Mesenchymal stem cell (in vitro differentiated cells and primary cell): ENCODE measurements at places on chromosomes 7 and 10.

- no peak for DNase-seq
Measured at GRCh38 chr7:103679151-103680132, 233.4 kb upstream of the SLC26A5 start.

DNA sequence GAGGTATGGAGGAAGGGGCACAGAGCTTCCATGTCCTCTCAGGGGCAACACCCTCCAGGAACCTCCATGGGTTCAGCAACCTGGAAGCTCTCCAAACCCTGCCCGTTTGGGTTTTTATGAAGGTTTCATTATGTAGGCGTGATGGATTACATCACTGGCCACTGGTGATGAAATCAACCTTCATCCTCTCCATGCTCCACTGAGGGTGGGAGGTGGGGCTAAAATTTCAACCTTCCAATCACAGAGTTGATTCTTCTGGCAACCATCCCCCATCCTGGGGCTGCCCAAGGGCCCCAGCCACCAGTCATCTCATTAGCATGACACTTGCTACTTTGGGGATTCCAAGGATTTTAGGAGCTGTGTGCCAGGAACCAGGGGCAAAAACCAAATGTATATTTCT is 90.1 kb downstream of the TEX36 start:
- no peak for DNase-seq

DNA sequence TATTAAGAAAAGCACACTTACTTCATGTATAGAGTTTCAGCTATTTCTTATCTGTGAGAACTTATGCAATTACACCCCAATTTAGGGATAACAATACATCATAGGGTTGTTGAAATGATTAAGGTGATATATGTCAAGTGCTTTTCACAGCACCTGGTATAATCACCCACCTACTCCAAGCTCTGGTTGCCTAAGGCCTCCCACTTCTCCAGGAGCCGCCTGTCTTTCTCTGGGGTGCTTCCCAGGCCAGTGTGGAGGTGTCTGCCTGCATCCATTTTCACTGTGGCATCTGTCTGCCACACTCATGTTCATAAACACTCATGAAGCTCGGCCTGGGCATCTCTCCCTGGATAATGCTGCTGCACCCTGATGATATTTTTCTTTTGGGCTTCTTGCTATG is 250.3 kb downstream of the STK31 start:
- DNase-seq, result no peak

DNA sequence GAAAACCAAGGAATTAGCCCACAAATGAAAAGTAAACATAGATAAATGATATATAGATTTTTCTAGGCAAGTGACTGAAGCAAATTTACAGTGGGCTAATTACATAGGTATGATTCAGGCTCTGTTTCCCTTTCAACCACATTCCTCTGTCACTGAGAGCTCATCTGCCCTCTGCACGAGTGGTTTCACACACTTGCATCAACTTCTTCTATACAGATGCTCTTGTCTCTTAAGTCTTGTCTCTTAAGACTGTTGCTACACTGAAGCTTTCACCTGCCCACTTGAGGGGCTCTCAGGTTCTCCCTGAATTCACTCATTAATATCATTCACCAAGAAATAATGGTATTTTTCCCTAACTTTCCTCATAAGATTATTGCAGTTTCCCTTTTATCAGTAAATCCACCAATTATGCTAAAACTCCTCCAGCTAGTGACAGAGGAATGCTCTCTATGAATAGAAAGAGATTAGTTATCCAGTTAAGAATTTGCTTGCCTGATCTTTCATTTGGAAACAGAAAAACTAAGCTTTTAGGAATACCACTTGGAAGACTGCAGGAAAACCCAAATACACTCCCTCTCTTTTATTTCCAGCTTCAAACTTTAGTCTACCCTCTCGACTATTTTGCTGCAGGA is 95.7 kb downstream of the ELAPOR2 start:
- peak; percentile 49 for DNase-seq

DNA sequence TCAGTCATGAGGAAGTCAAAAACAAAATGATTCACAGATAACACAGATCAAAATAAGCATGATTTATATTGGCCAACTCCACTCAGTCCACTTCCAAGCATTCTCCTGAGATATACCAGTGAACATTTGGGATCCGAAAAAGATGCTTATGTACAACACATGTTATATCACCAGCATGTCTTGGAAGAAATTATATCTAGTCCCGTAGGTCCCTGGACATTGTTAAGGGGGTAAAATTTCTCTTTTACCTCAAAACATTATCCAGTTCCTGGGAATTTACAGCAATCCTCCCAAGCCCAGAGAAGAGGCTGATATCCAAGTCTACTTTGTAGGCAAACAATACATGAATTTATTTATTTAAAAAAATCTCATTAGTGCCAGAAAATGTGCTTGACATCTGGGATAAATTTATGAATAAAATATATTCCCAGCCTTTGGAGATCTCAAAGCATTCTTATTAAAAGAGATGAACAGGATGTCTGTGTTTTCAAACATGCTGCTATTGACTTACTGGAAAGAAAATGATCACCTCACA is 582.2 kb upstream of the ZWINT start:
- no peak for DNase-seq

DNA sequence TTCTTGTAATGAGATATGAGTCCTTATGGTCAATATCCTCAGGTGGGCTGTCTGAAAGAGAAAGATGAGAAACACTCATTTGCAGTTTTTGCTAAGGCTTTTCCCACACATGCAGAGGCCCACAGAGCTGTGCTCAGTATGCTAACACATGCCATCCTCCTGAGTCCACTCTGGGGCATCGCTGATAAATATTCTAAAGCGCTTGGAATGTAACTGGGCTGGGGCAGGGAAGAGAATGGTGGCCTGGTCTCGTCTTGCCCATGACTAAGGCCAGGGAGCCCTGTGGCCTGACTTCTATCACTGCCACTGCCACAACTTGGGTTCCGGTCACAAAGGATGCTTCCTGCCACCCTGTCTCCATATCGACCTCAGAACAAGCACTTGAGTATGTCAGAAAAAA is 199.7 kb upstream of the FRMD4A start:
- DNase-seq, result no peak

DNA sequence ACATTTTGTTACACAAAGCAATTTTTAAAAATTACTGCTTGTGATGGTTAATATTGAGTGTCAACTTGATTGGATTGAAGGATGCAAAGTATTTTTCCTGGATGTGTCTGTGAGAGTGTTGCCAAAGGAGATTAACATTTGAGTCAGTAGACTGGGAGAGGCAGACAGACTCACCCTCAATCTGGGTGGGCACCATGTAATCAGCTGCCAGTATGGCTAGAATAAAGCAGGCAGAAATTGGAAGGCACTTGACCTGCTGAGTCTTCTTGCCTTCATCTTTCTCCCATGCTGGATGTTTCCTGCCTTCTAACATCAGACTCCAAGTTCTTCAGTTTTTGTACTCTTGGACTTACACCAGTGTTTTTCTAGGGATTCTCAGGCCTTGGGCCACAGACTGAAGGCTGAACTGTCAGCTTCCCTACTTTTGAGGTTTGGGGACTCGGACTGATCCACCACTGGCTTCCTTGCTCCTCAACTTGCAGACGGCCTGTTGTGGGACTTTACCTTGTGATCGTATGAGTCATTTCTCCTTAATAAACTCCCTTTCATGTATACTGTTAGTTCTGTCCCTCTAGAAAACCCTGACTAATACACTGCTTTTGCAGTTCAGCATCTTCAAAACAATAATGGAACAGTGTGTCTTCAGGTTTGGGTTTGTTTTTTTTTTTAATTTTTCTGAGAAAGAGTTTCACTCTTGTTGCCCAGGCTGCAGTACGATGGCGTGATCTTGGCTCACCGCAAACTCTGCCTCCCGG is 244.1 kb upstream of the SEMA3C start:
- peak; percentile 67 for DNase-seq

GRCh38 chr10:74882427-74882826 is 56.0 kb downstream of the KAT6B start:
- DNase-seq, result peak; percentile 63

- no peak for DNase-seq
Measured at GRCh38 chr10:70479165-70479581, 606 bp downstream of the PALD1 start.

DNA sequence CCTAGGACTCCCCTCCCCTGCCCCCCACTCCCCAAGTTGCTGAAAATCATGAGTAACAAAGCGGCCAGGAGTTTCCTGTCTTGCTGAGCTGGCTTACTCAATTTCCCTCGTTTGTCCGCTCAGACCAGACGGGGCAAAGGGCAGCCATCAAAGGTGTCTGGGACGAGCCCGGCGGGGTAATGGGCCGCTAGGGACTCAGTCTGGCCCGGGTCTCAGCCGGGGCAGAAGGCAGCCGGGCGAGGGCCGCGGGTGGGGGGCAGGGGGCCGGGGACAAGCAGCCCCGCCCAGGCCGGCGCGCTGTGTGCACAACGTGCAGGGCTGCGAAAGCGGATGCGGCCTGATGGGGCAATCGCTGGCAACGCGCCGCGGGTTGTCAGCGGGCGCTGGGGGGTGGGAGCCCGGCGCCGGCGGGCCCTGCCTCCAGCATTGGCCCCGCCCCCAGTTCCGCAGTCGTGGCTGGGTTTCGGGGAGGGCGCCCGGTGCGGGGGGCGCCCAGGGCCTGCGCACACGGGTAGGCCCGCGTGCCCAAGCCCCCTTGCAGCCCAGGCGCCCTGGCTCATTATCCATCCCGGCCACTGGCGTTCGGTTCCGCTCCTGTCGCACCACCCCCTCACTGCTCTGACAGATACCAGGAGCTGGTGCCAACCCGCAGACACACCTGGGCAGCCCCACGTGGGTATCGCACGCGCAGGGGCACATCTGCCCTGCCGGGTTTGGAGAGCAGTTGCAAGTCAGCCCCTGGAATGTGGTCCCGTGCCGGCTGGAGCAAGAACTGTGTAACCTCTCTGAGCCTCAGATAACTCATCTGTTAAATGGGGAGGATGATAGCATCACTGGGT is 35.1 kb downstream of the DNAJB12 start:
- peak; percentile 95 for DNase-seq

- DNase-seq, result no peak
Measured at GRCh38 chr10:118809357-118810220, 54.8 kb upstream of the CACUL1 start.

- DNase-seq, result no peak
Measured at GRCh38 chr10:117761695-117762094, 219.1 kb downstream of the EMX2 start.

- DNase-seq, result peak; percentile 66
Measured at GRCh38 chr10:34403512-34403911, 411.6 kb downstream of the PARD3 start.

DNA sequence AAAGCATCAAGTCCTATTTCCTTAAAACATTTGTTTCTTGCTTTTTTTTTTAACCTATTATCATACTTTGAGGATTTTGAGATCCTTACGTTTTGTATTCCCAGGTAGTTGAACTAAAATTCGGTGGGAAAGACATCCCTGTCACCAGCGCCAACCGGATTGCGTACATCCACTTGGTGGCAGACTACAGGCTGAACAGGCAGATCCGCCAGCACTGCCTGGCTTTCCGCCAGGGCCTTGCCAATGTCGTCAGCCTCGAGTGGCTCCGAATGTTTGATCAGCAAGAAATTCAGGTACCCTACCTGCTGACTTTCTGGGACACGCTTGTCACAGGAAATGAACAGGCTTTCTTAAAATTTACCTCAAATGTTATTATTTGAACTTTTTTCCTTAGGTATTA is 83.0 kb upstream of the DNAJB6 start:
- DNase-seq, result no peak

- DNase-seq, result no peak
Measured at GRCh38 chr7:1985936-1986335, 246.8 kb downstream of the MAD1L1 start.

DNA sequence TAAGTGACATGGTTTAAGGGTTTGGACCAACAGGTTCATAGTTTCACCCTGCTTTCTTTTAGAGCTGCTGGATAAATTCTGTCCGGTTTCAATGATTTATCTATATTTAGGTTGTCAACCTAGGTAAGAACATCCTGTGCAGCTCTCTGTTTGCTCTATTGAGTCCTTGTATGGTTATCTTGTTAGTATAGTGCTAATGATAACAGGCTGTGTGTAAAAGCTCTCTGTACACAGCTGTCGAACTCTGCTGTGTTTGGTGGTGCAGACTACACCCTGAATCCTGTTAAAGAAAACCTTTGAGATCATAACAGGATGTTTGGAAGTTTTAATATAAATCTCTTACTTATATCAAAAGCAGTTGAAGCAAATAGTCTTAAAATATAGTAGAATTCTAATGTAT is 219.2 kb downstream of the SDK1 start:
- DNase-seq, result no peak

DNA sequence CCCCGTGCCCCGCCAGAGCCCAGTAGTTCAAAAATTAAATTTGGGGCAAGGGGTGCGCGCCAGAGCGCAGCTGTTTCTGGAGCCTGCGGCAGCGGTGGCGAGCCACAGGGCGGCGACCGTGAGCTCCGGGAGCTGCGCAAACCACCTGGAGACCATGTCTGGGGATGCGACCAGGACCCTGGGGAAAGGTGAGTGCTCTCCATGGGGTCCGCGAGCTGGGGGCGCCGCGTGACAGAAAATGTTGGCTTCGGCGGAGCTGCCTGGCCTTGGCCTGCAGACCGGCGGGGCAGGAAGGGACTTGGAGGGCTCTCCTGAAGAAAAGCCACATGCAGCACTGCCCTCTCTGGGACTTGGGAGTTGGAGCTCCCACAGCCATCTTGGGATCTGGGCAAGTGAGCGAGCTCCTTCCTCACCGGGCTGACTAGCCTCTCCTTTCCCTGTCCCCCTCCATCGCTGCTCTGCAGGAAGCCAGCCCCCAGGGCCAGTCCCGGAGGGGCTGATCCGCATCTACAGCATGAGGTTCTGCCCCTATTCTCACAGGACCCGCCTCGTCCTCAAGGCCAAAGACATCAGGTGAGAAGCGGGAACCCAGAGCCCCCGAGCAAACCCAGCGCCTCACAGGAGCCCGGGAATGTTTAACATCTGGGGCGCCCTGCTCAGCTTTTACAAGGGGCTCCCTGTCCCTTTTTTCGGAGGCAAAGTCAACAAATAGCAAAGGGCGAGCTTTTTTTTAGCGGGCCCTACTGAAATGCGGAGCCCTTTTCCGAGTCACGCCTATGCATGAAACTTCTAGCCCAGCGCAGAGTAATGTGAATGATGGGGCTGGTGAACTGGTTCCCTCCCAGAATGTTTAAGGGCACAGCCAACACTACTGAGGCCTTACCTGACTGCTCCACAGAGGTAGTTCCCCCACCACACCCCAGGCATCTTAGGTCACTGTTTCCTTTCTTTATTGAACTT is 6.1 kb downstream of the GSTO2 start:
- no peak for DNase-seq

DNA sequence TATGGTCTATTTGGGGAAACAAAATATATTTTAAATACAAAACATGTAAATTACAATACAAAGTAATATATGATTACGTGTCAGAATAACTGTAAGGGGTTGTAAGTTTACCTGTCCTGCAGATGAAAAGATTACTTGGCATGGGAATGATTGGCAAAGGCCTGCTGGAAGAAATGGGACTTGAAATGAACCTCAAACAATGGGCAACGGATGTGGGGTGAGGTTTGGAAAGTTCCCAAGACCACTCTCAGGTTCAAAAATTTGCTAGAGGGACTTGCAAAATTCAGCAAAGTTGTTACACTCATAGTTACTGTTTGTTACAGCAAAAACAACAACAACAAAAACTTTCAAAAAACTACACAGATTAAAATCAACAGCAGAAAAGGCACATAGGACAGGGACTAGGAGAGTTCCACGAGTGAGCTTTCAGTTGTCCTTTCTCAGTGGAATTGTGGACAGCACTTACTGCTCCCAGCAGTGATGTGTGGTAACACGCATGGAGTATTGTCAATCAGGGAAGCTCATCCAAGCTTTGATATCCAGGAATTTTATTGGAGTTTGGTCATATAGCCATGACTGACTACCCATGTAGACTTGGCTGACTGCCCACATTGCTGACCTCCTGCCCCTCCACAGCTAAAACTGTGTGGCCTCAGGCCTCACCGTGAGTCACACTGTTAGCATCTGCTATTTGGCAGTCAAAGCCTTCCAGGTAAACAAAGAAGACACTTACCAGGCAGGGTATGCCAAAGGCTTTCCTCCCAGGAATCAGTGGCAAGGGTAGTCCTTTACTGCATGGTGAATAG is 43.8 kb downstream of the EXOC6 start:
- DNase-seq, result peak; percentile 77
